ENCODE measurements at places on chromosomes 6 and 20.

DNA sequence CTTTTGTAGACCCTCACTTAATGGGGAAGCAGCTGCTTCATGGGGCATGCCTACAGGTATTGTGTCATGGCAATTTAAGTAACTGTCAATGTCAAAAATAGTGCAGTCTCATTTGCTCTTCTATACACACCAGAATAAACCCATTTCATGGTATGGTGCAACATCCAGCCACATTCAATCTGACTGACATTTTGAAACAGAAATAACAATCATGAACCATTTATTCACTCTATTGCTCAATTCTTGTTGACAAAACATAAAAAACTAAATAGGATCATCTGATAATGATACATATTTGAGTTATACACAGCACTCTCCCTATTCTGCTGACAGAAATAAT, 122.9 kb downstream of the MAP7 start:
- DNase-seq: no peak

GRCh38 chr6:132712366-132712765, 1.5 kb downstream of the VNN1 start:
- DNase-seq: no peak

- DNase-seq: no peak
Observed at GRCh38 chr6:44061375-44062104, 65.7 kb downstream of the MRPL14 start.

GRCh38 chr20:62347445-62347844, 19.7 kb downstream of the LAMA5 start:
- DNase-seq: no peak

DNA sequence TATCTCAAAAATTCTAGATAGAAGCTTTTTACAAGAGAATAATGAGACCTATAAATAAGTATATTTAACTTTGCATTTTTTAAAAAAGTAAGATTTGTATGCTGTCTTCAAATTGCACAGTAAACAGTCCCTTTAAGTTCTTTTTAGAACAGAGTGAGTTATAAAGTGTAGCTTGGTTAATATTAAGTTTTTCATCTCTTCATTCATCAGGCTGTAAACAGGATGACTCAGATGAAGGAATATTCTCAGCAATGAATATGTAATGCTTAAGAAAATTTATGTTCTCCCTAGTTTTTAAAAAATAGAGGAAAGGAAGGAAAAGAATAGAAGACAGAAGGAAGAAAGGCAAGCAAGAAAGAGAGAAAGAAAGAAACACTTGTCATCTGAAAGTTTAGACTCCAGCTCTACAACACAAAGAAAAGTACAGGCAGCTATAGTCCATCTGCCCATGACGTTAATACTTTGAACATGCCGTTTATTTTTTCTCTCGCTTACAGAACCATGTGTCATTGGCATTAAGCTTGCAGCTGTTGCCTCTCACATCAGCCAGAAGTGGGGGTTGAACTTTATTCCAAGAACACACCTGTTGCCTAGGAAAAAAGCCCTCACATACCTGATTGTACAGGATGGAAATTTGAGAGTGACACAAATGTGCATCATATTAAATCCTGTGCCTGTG, 36.1 kb downstream of the CAP2 start:
- DNase-seq: no peak

DNA sequence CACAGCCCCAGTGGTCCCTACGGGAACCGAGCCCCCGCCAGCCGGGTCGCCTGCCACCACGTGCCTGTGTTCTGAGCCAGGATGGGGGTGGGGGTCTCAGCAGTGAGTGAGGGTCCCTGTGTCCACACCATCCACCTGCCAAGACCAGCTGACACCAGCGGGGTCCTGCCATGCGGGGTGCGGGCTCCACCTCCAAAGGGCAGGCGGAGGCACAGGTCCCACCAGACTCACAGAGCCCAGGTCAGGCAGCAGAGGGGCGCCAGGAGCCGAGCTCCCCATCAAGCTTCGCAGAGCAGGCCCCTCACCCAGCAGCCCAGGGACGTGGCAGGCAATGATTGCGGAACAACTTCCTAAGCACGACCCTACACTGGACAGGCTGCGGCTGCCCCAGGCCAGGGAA, 50.5 kb downstream of the KCNQ2 start:
- DNase-seq: no peak

- DNase-seq: no peak
Observed at GRCh38 chr6:136719280-136720044, 72.8 kb downstream of the MAP3K5 start.

GRCh38 chr6:163717106-163717764, 302.7 kb downstream of the QKI start:
- no peak for DNase-seq

- no peak for DNase-seq
Observed at GRCh38 chr6:159008656-159009288, 8.8 kb upstream of the RSPH3 start.

All from activated T-helper 1 cell treated with anti-CD3 and anti-CD28 coated beads, Interleukin-2, amount 50 U/mL, for 16 hours (primary cell).